Posterior vena cava (tissue), 2 donors: ENCODE measurements at places on chromosomes 6 and 20. TPM values are rescaled to one million over a fixed set of nuclear protein-coding genes. Genes with fewer than 3 reads are reported as not detected.

PLA2G7 gene
- total RNA-seq, result 1.5 TPM

SDC4 gene
- total RNA-seq, result 85.7 TPM

C6orf141 gene
- total RNA-seq, result 1.7 TPM

C20orf202 gene
- 0.29 TPM for total RNA-seq

ZNF391 gene
- total RNA-seq, result 3.3 TPM

PRDM13 gene
- total RNA-seq, result not detected

ULBP1 gene
- total RNA-seq, result 0.19 TPM

ARFGEF3 gene
- total RNA-seq, result 2.0 TPM

ELOVL5 gene
- 54.0 TPM for total RNA-seq

APCDD1L gene
- 1.5 TPM for total RNA-seq

PGC gene
- not detected for total RNA-seq

RAB32 gene
- total RNA-seq, result 33.5 TPM

PACSIN1 gene
- 0.09 TPM for total RNA-seq

LST1 gene
- 9.2 TPM for total RNA-seq

GMPR gene
- 14.0 TPM for total RNA-seq

TIAM2 gene
- 7.8 TPM for total RNA-seq

VPS52 gene
- total RNA-seq, result 44.0 TPM

TSHZ2 gene
- 34.6 TPM for total RNA-seq

RIPOR2 gene
- total RNA-seq, result 14.9 TPM

TPD52L1 gene
- total RNA-seq, result 51.7 TPM

MROH8 gene
- total RNA-seq, result 3.0 TPM

ROMO1 gene
- 126 TPM for total RNA-seq

RPL7L1 gene
- 63.0 TPM for total RNA-seq

CCR6 gene
- total RNA-seq, result not detected

GCNT2 gene
- 2.6 TPM for total RNA-seq

MCHR2 gene
- total RNA-seq, result not detected

PCSK2 gene
- 0.24 TPM for total RNA-seq

ADAM33 gene
- 52.0 TPM for total RNA-seq

COL21A1 gene
- total RNA-seq, result 13.2 TPM

ISM1 gene
- total RNA-seq, result 42.7 TPM

IL17F gene
- total RNA-seq, result not detected

DNAH8 gene
- 0.71 TPM for total RNA-seq

CST8 gene
- total RNA-seq, result not detected

KCNK16 gene
- total RNA-seq, result not detected

SCGN gene
- total RNA-seq, result not detected

SLC35D3 gene
- total RNA-seq, result not detected

NFATC2 gene
- 4.4 TPM for total RNA-seq

LRRN4 gene
- total RNA-seq, result 0.19 TPM

TSBP1 gene
- total RNA-seq, result not detected

LGSN gene
- total RNA-seq, result not detected

ZNF334 gene
- total RNA-seq, result 1.1 TPM

IMPG1 gene
- not detected for total RNA-seq

MYCT1 gene
- total RNA-seq, result 13.2 TPM

NR2E1 gene
- total RNA-seq, result not detected

COL9A3 gene
- total RNA-seq, result 1.0 TPM

GTSF1L gene
- not detected for total RNA-seq

IYD gene
- total RNA-seq, result not detected

TCF21 gene
- 4.5 TPM for total RNA-seq
